ENCODE measurements at places on chromosomes 7 and 10. TPM values are rescaled to one million over a fixed set of nuclear protein-coding genes. Genes with fewer than 3 reads are reported as not detected.

GATA3 gene
- 0.39 TPM for total RNA-seq

CDC14C gene
- total RNA-seq: not detected

UPK3B gene
- total RNA-seq: not detected

POM121 gene
- 68.8 TPM for total RNA-seq

Measured in neural crest cell (in vitro differentiated cells).